Activated naive CD4-positive, alpha-beta T cell treated with Interleukin-2 at 50 U/mL for 16 hours (primary cell): ENCODE measurements at places on chromosomes 5 and 9.

GRCh38 chr5:28399211-28399610, 1360.8 kb upstream of the CDH9 start:
- no peak for DNase-seq

DNA sequence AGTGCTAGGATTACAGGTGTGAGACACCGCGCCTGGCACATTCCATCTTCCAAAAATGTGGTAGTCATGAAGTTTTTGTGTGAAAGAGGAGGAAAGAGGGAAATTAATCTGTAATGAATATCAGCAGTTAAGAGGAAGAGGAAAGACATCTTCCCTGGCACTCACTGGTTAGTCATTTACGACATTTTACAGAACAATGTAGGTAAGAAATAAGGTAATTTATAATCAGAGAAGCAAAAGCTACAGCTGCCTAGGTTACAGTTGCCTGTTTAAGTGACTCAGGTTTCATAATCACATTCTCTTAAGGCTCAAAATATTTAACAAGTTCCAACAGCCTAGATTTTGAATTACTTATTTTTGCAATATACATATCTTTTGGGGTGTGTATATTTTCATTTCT, 26.9 kb downstream of the CNOT6 start:
- no peak for DNase-seq

DNA sequence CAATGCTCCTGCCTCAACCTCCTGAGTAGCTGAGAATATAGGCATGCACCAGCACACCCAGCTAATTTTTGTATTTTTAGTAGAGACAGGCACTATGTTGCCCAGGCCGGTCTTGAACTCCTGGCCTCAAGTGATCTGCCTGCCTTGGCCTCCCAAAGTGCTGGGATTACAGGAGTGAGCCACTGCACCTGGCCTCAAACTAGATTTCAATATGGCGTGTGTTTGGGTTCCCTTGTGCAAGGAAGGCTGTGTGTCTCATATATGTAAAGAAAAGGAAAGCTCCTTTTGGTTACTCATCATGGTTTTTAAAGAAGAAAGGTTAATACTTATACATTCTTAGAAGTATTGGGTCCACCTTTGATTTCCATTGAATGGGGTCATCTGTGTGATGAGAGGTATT, 70.7 kb downstream of the ANKRD33B start:
- DNase-seq, result no peak

- no peak for DNase-seq
Observed at GRCh38 chr5:91212714-91213092, 170.4 kb downstream of the ARRDC3 start.

GRCh38 chr5:120942596-120943350, 478.7 kb downstream of the PRR16 start:
- DNase-seq, result no peak
